NCI-H524 (cell line): ENCODE measurements at places on chromosomes 2 and 18.

DNA sequence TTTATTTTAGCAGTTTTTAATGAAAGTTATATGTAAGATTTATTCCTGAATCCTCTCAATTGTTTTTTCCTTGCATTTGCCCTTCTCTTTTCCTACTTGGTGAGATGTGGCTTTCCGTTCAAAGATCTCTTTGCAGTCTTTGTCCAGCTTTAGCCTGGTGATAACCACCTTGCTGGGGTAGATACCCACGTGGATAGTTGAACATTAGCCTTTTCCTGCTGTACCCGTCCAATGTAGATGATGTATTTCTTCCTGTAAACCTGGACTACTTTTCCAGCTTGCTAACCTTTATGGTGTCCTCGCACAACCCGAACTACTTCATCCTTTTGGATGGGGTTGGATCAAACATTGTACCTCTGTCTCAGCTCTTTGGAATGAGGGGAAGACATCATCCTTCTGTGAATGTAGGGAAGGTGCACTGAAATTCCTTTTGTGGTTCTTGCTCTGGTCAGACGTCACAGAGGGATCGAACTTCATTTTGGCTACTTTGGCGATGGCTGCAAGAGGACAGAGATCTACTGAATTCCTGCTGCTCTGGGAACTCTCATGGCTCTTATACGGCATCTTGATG, 293.2 kb upstream of the EPAS1 start:
- DNase-seq, result no peak

DNA sequence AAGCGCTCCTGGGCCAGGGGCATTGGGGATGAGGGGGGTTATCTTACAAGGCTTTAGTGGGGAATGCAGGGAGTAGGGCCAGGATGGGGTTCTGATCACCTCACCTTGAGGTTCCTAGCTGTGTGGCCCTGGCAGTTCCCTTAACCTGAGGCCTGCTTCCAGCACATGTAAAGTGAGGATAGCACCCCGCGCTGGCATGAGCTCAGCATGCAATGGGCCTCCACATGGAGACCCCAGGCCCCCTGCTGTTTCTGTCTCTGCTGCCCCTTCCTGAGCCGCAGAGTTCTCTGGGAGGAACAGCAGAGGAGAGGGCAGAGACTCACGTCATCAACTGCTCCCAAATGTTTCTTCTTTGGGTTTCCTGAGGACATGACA, 8.6 kb upstream of the TEX51 start:
- DNase-seq, result no peak

- peak; percentile 55 for DNase-seq
Observed at GRCh38 chr18:74353169-74353775, 37.6 kb downstream of the C18orf63 start.

GRCh38 chr2:222828572-222828971, 32.3 kb upstream of the ACSL3 start:
- DNase-seq, result no peak

DNA sequence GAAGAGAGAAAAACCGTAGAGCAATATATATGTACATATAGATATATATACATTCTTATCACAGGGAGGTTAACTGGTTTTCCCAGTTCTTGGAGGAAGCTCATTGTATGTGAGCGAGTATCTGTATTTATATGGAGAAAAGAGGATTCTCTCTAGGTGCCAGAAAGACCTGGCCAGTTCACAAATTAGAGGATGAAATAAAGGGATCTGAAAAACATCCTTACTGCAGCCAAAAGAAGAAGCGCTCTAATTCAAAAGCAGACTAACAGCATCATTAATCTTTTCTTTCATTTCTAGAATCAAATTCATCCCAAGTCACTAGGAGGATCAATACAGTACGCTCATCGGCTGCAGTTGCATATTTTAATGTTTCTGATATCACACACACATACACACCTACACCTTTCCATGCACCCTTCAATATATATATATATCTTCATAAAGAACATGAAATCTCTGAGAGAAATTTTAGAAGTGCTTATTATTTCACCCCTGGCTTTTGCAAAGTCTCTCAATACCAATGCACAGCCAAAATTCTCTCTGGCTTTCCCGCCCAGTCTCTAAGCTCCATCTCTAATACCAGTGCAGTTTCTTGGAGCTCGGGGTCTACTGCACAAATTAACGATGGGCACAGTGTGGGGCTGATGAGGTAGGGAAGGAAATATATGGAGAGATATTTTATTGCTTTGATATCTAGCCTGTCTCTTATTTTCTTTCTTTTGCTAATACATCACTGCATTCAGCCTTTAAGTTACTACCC, 731 bp downstream of the NRXN1 start:
- no peak for DNase-seq

GRCh38 chr2:40497251-40497859, 45.5 kb upstream of the SLC8A1 start:
- DNase-seq, result no peak

GRCh38 chr2:241573741-241574140, 15.2 kb downstream of the BOK start:
- no peak for DNase-seq

DNA sequence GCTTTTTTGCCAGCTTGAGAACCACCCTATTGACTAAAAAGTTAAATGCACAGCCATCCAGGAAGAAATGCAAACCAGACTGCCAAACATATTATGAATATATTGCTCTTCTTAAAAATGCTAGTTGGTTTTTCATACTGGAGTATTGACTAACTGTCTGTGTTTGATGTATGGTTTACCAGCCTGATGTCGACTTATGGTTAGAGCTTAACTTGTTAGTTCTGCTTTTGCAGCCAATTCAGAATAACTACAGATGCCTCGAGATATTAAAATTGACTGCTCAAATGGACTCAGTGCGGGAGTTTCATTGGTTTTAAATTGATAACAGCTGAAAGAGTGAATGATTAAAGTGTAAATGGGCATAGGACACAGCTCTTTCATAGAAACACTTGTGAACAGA, 369.8 kb downstream of the ARHGAP15 start:
- DNase-seq, result no peak

- DNase-seq, result no peak
Observed at GRCh38 chr2:46136481-46136880, 160.7 kb upstream of the EPAS1 start.

DNA sequence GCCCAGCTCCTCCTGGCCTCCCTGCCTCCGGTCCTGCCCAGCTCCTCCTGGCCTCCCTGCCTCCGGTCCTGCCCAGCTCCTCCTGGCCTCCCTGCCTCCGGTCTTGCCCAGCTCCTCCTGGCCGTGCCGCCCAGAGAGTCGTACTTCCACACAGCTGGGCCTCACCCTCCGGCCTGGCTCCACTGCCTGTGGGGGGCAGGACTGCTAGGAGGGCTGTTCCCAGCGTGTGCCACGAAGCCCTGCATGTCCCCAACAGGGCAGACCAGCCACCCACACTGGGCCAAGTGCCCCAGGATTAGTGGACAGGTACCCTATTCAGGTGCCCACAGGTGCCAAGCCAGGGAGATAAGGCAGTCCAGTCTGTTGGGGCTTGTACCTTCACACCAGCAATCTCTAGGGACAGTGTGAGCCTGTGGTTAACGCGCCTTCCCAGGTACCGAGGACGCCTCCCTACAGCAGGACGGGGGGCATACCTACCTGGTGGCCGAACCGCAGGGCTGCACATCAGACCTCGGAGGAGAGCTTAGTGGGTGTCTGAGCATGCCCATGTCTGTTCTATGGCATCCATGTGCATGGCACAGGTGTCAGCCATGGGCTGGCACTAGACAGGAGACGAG, 5.3 kb downstream of the GPC1 start:
- no peak for DNase-seq

GRCh38 chr18:79604205-79604912, 75.2 kb upstream of the CTDP1 start:
- no peak for DNase-seq
